ENCODE measurements at places on chromosomes 5 and 9. TPM values are rescaled to one million over a fixed set of nuclear protein-coding genes. Genes with fewer than 3 reads are reported as not detected.

The DMRT3 gene
- total RNA-seq: not detected

The RXFP3 gene
- not detected for total RNA-seq

The HMMR gene
- 3.9 TPM for total RNA-seq

The MRPS27 gene
- total RNA-seq: 38.0 TPM

The SPAAR gene
- total RNA-seq: 0.70 TPM

GRCh38 chr9:86321373-86321772, 32.8 kb downstream of the TUT7 start:
- peak overlapping the region; percentile 89 for H3K27ac ChIP-seq
- H3K36me3 ChIP-seq: peaks cover 24% of the 10 kb centered on the region
- H3K27me3 ChIP-seq: no peaks in the 10 kb centered on the region
- peaks cover 36% of the 10 kb centered on the region for H3K4me1 ChIP-seq

DNA sequence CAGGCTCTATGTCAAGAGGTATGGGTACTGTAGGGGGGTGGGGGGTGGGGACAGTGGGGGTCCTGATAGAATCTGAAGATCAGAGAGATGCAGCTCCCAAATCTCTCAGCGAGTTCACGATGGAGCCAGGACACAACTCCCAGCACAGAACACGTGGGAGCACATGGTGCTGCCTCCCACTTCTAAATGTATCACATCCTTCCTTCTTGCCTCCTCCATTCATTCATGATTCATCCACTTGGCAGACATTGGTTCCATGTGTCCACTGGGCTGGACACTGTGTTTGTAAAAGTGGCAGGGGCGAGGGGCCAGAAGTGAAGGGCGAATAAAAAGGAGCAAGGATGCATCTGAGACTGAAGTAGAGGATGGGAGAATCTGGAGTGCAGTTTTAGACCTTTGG, 33.9 kb downstream of the SH3TC2 start:
- H3K27ac ChIP-seq: no peak overlapping the region
- H3K4me1 ChIP-seq: peaks cover 7% of the 10 kb centered on the region
- H3K4me3 ChIP-seq: no peak overlapping the region
- H3K36me3 ChIP-seq: peaks cover 3% of the 10 kb centered on the region
- peaks cover 1% of the 10 kb centered on the region for H3K27me3 ChIP-seq
- no peak for DNase-seq

DNA sequence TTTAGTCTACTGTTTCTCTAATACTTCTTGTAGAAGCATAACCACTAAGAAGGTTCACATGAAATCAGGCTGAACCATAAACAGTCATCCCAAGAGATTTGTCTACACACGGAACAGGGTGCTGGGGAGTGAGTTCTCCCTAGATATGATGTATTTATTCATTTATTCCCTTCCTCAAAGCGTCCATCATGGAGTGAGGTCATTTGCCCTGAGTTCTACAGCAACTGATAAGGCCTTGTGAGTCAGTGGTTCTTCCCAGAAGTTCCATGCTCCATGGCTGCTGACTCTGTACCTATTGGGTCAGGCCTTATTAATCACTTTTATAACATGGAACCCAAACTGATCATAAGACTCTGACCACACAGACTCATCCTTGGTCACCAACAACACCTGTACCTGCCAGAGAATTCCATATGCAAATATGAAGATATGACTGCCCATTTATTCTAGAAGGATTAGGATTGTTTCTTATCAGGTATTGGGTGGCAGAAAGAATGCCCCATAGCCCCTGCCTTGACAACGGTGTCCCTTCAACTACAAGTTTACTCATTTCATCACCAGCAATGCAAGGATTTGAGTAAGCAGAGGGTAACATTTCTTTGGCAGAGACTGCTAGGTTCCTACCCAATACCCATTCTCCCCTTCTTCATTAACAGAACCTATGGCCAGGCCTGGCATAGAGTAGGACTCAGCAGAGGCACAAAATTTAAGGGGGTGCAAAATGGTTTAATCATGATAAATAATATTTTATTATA, 118.1 kb downstream of the LHFPL2 start:
- no peak overlapping the region for H3K4me3 ChIP-seq
- peak overlapping the region; percentile 94 for H3K27ac ChIP-seq
- H3K27me3 ChIP-seq: no peaks in the 10 kb centered on the region
- DNase-seq: no peak
- H3K36me3 ChIP-seq: no peaks in the 10 kb centered on the region
- peaks cover 85% of the 10 kb centered on the region for H3K4me1 ChIP-seq

GRCh38 chr5:65805089-65805488, 83.1 kb downstream of the NLN start:
- no peak overlapping the region for H3K4me3 ChIP-seq
- H3K36me3 ChIP-seq: peaks cover 17% of the 10 kb centered on the region
- peaks cover 27% of the 10 kb centered on the region for H3K4me1 ChIP-seq
- DNase-seq: no peak

Measured in chondrocyte (in vitro differentiated cells).